ENCODE measurements at places on chromosomes 5 and 9. TPM values are rescaled to one million over a fixed set of nuclear protein-coding genes. Genes with fewer than 3 reads are reported as not detected.

DNA sequence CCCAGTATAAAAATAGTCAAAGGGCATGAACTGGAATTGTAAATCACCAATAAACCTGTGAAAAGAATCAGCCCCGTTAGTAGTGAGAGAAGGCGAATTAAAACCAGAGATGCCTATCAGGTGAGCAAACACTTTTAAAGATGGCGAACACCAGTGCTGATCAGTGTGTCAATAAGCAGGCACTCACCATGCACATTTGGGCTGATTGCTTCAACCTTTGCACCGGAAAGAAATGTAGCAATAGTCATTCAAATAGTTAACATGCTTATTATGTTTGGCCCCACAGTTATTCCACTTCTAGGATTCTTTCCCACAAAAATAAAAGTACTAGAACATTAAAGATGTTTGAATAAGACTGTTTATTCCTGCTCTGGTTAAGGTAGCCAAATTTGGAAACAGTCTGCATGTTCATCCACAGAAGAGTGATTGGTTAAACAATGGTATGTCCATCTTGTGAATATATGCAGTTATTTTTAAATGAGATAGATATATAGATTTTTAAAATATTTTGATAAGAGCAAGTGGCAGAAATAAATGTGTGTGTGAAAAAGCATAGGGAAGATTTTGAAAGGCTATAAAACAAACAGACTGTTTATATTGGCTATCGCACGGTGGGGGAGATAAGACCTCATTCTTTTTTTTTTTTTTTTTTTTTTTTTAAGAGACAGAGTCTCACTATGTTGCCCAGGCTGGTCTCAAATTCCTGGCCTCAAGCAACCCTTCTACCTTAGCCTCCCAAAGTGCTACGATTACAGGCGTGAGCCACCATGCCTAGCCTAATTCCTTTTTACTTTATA lies 112.2 kb downstream of the PIP5K1B start:
- no peak overlapping the region for H3K27ac ChIP-seq
- H3K27me3 ChIP-seq: peaks cover 42% of the 10 kb centered on the region
- no peak overlapping the region for H3K4me3 ChIP-seq
- no peaks in the 10 kb centered on the region for H3K4me1 ChIP-seq

- no peak overlapping the region for H3K4me3 ChIP-seq
- peaks cover 8% of the 10 kb centered on the region for H3K27me3 ChIP-seq
- no peaks in the 10 kb centered on the region for H3K36me3 ChIP-seq
- no peaks in the 10 kb centered on the region for H3K4me1 ChIP-seq
- H3K27ac ChIP-seq: no peak overlapping the region
Observed at GRCh38 chr5:53265043-53265442, 155.5 kb upstream of the MOCS2 start.

DNA sequence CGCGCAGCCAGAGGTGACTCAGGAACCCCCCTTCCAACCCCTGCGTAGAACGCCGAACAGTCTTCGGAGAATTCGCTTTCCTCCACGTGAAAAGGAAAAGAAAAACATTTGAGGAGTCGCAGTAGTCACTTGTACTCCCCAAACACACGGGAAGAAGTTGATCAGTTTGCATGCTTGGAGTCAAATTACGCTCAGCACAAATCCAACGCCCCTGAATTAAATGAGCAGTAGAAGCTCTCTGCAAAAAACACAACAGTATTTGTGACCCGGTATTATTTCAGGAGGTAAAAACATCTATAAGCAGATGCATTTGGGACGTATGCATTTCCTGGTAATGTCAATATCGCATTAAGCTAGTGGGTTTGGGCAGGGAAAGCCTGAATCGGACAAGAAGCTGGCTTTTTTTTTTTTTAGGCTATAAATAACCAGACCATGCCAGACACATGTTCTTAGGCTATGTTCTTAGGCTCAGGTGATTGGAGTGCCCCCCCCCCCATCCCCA lies 854 bp upstream of the ARL15 start:
- peak overlapping the region; percentile 89 for H3K27ac ChIP-seq
- no peaks in the 10 kb centered on the region for H3K36me3 ChIP-seq
- H3K4me3 ChIP-seq: peak overlapping the region; percentile 78
- H3K4me1 ChIP-seq: peaks cover 19% of the 10 kb centered on the region
- no peak for DNase-seq
- peaks cover 26% of the 10 kb centered on the region for H3K27me3 ChIP-seq

- H3K4me3 ChIP-seq: no peak overlapping the region
- no peaks in the 10 kb centered on the region for H3K4me1 ChIP-seq
- no peaks in the 10 kb centered on the region for H3K36me3 ChIP-seq
- peak; percentile 9 for DNase-seq
Observed at GRCh38 chr9:123609844-123610243, 253.8 kb downstream of the CRB2 start.

DNA sequence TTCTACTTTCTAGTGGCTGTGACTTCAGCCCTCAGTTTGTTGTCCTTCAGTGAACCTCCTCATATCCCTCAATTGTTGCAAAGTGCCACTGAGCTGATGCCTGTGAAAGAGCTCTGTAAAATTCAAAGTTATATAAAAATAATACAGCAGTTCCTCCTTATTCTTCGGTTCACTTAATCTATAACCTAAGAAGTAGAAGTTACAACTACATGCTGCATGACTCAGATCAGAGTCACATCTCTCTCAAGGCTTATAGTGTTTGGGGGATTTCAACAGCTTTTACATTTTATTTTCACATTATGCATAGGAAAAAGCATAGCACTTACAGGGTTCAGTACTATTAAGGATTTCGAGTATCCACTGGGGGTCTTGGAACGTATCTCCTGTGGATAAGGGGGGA lies 25.1 kb upstream of the GCNT1 start:
- peaks cover 23% of the 10 kb centered on the region for H3K4me1 ChIP-seq
- H3K4me3 ChIP-seq: no peak overlapping the region
- H3K27ac ChIP-seq: no peak overlapping the region
- H3K36me3 ChIP-seq: peaks cover 5% of the 10 kb centered on the region
- no peaks in the 10 kb centered on the region for H3K27me3 ChIP-seq
- DNase-seq: no peak

GRCh38 chr5:155595791-155596190 lies 582.2 kb downstream of the KIF4B start:
- H3K4me1 ChIP-seq: no peaks in the 10 kb centered on the region
- no peak for DNase-seq
- H3K27me3 ChIP-seq: no peaks in the 10 kb centered on the region

- no peak overlapping the region for H3K4me3 ChIP-seq
- no peaks in the 10 kb centered on the region for H3K27me3 ChIP-seq
- DNase-seq: peak; percentile 34
- H3K27ac ChIP-seq: no peak overlapping the region
Observed at GRCh38 chr5:178429491-178430185, 160.6 kb downstream of the COL23A1 start.

The OCLN gene
- total RNA-seq: 1.9 TPM

The CCDC183 gene
- total RNA-seq: 0.91 TPM

The MYOZ3 gene
- not detected for total RNA-seq

The KIF3A gene
- total RNA-seq: 18.2 TPM

The PRR16 gene
- total RNA-seq: not detected

The CNTNAP3 gene
- total RNA-seq: not detected

Measured in activated CD8-positive, alpha-beta memory T cell treated with anti-CD3 and anti-CD28 coated beads, Interleukin-2, amount 10 ng/mL, durations not matched to agents 7 days and 5 days (primary cell).